ENCODE measurements at places on chromosomes 5 and 9. TPM values are rescaled to one million over a fixed set of nuclear protein-coding genes. Genes with fewer than 3 reads are reported as not detected.

IL9 gene
- total RNA-seq = not detected

GRCh38 chr5:16464231-16464630 is 1.4 kb downstream of the ZNF622 start:
- DNase-seq = no peak
- peaks cover 25% of the 10 kb centered on the region for H3K4me1 ChIP-seq
- peak overlapping the region; percentile 94 for H3K4me3 ChIP-seq
- no peak overlapping the region for H3K27ac ChIP-seq
- H3K27me3 ChIP-seq = no peaks in the 10 kb centered on the region

DNA sequence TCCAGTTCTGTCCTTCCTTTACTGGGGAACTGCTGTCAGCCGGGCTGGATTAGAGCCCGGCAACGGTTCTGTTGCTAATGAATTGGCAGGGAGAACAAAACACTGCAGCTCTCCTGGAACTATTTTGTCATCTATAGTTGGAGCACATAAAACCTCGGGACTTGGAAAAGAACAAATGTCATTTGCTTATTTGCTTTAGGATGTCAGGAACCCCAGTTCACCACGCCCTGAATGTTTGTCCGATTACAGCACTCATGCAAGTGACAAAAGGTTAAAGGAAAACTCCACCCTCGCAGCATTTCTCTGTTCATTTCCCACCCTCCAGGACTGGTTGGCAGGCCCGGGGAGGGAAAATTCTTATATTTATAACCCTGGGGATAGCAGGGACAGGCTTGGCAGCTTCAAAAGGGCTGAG is 66.4 kb upstream of the PLPP1 start:
- H3K36me3 ChIP-seq = no peaks in the 10 kb centered on the region
- peak overlapping the region; percentile 51 for H3K27ac ChIP-seq
- H3K27me3 ChIP-seq = no peaks in the 10 kb centered on the region
- no peak for DNase-seq
- H3K4me1 ChIP-seq = peaks cover 31% of the 10 kb centered on the region
- H3K4me3 ChIP-seq = peak overlapping the region; percentile 0

GRCh38 chr5:91122651-91123050 is 260.5 kb downstream of the ARRDC3 start:
- no peak for DNase-seq
- H3K4me1 ChIP-seq = no peaks in the 10 kb centered on the region
- no peaks in the 10 kb centered on the region for H3K36me3 ChIP-seq
- H3K27ac ChIP-seq = no peak overlapping the region
- H3K4me3 ChIP-seq = no peak overlapping the region

CEL gene
- total RNA-seq = 6.9 TPM

SOX30 gene
- total RNA-seq = 0.27 TPM

- no peak for DNase-seq
- 0 out of 2 replicates have a peak overlapping the region, but pooled peaks have one; percentile 66 for H3K4me3 ChIP-seq
- no peaks in the 10 kb centered on the region for H3K36me3 ChIP-seq
- peaks cover 17% of the 10 kb centered on the region for H3K4me1 ChIP-seq
These were observed 1.2 kb downstream of the DAPK1 start for GRCh38 chr9:87498811-87499360.

DNA sequence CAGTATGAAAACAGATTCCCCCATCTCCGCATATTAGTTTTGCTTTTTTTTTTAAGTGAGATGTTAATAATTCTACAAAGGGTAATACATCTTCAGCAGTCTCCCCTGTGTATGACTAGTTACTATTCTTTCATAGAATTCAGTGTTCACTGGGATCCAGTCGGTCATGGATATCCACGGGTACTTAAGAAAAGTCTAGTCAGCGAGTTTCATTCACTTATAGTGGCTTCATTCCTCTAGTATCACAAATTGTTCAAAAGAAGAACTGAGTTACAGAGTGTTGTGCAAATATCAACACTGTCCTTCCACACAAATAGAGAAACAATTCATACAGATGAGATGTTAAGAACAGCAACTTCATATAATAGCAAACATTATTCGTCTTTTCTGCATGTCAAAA is 35.7 kb downstream of the BNC2 start:
- H3K36me3 ChIP-seq = no peaks in the 10 kb centered on the region
- no peaks in the 10 kb centered on the region for H3K4me1 ChIP-seq
- H3K4me3 ChIP-seq = no peak overlapping the region
- no peak for DNase-seq
- H3K27me3 ChIP-seq = no peaks in the 10 kb centered on the region
- no peak overlapping the region for H3K27ac ChIP-seq

MTX3 gene
- total RNA-seq = 34.9 TPM

GRCh38 chr5:88724201-88724600 is 158.8 kb downstream of the MEF2C start:
- no peaks in the 10 kb centered on the region for H3K36me3 ChIP-seq
- no peaks in the 10 kb centered on the region for H3K4me1 ChIP-seq
- H3K27ac ChIP-seq = no peak overlapping the region
- H3K4me3 ChIP-seq = no peak overlapping the region
- no peaks in the 10 kb centered on the region for H3K27me3 ChIP-seq
- peak; percentile 8 for DNase-seq

ZBTB26 gene
- 5.5 TPM for total RNA-seq

DNA sequence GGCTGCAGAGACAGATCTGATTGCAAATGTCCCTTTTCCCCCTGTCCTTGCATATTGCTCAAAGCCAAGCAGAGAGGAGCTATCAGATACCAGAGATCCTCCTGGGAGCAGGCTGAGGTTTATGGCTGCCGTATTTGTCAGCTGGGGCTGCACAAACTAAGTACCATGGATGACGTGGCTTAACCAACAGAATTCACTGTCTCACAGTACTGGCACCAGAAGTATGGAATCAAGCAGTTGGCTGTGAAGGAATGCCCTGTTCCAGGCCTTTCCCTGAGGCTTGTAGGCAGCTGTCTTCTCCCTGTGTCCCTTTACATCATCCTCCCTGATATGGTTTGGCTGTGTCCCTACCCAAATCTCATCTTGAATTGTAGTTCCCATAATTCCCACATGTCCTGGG is 2.6 kb downstream of the CFAP90 start:
- no peak overlapping the region for H3K27ac ChIP-seq
- H3K36me3 ChIP-seq = no peaks in the 10 kb centered on the region
- H3K27me3 ChIP-seq = peaks cover 15% of the 10 kb centered on the region
- no peak for DNase-seq
- H3K4me1 ChIP-seq = no peaks in the 10 kb centered on the region
- H3K4me3 ChIP-seq = no peak overlapping the region

TNFSF8 gene
- not detected for total RNA-seq

Measured in HCT116 (cell line).